ENCODE measurements at places on chromosomes 5 and 9.

- DNase-seq = no peak
These were observed 134.4 kb downstream of the TUSC1 start for GRCh38 chr9:25543806-25544205.

DNA sequence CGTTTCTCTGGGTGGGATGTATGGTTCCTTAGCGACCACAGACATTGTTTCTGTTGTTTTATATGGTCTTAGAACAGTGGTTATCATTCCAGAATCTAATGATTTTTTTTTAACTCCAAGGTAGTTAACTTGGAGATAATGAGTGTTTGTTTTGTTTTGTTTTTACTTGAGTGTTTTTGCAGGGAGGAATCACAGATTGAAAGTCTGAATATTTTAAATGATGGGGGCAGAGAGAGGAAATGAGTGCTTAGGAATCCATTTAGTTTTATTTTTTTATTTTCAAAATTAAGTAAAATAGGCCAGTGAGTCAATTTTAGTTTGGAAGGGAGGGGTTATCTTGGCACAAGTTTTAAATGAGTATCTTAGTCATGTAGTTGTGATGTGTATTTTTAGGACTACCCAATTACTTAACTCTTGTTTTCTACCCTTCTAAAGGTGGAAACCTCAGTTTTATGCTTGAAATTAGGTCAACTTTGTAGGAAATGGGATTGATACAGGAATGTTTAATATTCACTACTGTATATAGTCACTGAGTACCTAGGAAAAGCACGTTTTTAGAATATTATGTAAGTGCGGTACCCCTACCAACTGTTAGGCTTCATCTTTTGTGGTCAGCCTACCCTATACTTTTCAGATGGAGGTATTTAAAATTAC, 2.0 kb downstream of the UBE2R2 start:
- DNase-seq = no peak

DNA sequence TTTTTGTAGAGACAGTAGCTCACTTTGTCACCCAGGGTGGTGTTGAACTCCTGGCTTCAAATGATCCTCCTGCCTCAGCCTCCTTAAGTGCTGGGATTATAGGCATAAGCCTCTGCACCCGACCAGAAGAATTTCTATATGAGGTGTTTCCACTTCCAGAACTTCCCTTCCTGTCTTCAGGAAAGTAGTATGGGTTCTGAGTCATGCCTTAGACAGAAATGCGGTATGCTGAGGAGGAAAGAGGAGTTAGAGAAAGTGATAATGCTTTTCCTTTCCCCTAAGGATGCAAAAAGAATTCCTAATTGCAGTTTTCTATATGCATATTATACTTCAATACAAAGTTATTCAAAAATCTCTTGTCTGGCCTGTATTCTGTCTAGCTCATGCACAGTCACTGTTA, 16.4 kb upstream of the ADAMTSL1 start:
- DNase-seq = no peak

- DNase-seq = no peak
These were observed 44.6 kb upstream of the ELL2 start for GRCh38 chr5:96006291-96006690.

- no peak for DNase-seq
These were observed 2.3 kb upstream of the INIP start for GRCh38 chr9:112720113-112720780.

DNA sequence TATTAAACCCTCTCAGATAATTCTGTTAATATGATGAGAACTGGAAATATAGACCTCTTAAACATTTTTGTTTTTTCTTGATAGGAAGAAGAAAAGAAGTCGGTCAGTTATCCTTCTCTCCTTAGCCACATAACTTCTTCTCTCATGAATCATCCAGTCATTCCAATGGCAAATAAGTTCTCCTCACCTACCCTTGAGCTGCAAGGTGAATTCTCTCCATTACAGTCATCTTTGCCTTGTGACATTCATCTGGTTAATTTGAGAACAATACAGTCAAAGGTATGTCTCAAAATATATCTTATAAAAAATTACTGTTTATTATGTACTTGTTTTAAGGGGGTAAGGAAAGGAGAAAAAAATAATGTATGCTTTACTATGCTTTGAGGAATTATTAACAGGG, 165.3 kb downstream of the MAN2A1 start:
- no peak for DNase-seq

- no peak for DNase-seq
These were observed 31.9 kb upstream of the IL12B start for GRCh38 chr5:159362220-159362619.

DNA sequence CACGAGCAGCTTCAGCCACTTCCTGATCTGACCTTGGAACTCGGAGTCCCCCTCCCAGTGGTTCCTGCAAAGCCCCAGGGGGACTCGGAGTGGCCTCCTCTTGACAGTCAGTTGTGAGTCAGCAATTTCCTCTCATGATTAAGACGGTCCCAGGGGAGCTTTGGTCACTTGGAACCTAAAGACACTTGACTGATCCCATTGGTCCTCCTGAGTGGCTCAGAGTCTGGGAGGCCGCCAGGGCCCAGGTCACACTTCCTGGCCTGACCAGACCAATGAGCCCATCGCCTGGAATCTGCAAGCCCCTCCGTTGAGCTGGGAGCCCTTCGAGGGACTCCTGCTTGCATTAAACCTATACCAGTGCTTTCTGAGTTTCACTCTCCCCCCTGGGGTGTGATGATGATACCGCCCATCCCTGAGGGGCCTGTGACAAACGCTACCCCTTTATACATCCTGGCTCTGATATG, 29.1 kb downstream of the TSPAN17 start:
- no peak for DNase-seq

DNA sequence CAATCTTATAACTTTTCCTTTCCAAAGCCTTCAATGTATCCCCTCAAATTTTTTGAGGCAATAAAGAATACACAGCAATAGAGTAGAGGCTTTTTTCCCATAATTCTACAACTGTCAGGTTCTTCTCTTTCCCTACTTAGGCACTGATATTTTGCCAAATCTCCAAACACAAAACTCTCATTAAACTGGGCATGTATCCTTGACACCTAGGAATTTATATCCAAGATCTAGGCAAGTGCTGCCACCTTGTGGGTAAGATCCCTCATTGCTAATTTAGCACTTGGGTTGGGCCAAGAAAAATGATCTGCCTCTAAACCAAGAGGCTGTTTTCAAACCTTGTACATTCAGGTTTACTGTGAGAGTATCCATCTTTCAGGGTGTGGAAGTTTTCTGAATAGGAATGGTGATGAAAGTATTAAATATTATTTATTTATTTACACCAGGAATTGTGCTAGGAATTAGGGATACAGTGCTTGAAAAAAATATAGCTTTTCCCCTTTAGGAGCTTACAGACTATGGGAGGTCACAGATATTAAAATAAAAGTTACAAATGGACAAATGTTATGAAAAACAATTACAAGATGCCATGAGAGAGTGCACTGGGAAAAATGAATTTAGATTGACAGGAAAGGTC, 17.6 kb downstream of the TSTD2 start:
- peak; percentile 50 for DNase-seq

DNA sequence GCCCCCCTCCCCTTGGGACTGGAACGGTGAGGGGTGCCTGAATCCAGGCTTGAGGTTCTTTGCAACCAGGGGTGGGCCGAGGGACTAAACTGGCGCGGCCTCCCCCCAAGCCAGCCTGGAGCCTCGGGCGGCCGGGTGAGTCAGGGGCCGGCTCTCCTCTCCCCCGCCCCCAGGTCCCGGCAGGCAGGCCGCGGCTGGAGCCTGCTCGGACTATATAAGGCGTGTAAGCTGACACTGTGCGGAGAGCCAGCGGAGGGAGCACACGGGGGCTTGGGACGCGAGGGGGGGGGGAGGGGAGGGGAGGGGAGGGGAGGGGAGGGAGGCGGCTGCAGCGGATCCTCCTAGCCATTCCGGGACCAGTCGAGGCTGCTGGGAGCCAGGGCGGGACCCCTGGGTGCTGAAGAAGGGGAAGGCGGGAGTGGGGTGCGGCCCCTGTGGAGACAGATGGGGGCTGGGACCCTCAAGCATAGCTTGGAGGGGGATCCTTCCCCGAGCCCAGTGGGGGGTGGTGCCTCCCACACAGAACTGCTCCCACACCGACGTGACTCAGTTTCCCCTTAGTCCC, 595 bp downstream of the PDLIM7 start:
- DNase-seq = no peak

GRCh38 chr9:114503009-114503408, 2.3 kb downstream of the WHRN start:
- no peak for DNase-seq

- DNase-seq = no peak
These were observed 3.6 kb upstream of the SARDH start for GRCh38 chr9:133741716-133742115.

DNA sequence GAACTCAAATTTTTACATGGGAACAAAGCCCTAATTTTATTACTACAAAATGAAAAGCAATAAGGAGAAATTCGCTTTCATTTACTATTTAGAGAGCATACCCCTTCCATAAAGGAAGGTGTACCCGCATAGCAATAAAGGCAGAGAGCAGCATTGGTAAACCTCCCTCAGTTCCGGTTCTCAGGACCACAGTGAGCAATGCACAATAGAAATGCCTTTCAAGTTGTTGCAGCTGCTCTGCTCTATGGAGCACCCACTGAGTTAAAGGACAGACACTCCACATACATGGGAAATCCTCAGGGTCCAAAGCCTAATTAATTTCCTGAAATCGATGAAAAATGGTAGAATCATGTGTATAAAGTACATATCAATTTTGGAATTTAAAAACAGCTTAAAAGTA, 89.9 kb upstream of the MPDZ start:
- no peak for DNase-seq

- no peak for DNase-seq
These were observed 198.9 kb downstream of the FANCC start for GRCh38 chr9:95118596-95118995.

All from activated CD4-positive, alpha-beta T cell treated with anti-CD3 and anti-CD28 coated beads, Interleukin-2, amount 50 U/mL, for 1 hour (primary cell).